ENCODE measurements at places on chromosomes 7 and 10. TPM values are rescaled to one million over a fixed set of nuclear protein-coding genes. Genes with fewer than 3 reads are reported as not detected.

- no peak for DNase-seq
Observed at GRCh38 chr7:45874408-45875131, 1.7 kb upstream of the CCDC201 start.

Gene OAT
- 16.9 TPM for total RNA-seq

- no peak for DNase-seq
Observed at GRCh38 chr10:119359025-119359424, 151.7 kb downstream of the GRK5 start.

GRCh38 chr7:21076574-21076973 lies 289.9 kb upstream of the SP8 start:
- no peak for DNase-seq

DNA sequence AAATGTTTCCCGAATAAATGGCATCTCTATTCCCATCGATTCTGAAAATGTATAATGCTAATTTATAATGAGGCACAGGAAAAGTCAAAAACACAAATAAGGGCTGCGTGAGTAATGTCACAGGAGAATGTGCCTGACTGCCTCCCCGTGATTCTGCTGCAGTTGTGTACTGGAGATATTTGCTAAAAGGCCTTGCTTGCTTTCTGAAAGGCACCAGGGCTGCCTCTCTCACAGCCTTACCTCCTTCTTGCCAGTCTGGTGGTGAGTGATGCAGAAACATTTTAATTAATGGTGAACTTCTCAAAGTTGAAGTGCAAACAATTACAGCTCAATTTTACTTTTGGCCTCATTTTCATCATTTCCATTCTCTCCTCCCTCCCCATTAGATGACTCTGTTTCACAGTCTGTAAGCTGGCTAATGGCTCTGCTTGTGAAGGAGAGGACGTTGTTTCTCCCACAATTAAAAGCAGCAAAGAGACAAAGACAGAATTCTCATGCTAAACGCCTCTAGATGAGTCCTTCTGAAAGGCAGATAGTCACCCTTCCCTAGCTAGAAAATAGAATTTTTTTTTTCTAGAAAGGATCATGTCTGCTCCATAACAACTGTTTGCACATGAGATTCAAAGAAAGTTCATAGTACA lies 377.6 kb downstream of the MDFIC start:
- DNase-seq = no peak

DNA sequence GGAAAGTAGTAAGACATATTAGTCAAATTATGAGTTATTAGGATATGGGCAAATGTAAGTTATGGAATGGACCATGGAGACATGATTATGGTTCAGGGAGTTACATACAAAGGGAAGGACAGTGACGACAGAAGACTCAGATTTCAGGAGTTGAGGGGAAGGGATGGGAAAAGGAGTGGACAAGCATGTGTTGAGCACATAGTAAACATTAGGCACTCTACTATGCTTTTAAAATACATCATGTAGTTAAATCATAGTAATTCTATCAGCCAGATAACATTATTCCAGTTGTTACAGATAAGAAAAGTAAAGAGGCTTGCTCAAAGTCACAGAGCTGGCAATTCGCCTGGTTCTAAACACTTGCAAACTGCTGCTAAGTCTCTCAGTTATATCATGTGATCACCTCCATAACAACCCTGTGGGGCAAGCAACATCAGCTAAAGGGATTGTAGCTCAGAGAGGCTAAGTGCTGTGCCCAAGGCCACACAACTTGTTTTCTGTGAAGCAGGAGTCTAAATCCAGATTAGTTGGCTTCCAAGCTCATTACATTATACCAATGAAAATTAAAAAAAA lies 115.2 kb upstream of the MDFIC start:
- DNase-seq = no peak

GRCh38 chr10:86765548-86765947 lies 9.1 kb downstream of the BMPR1A start:
- no peak for DNase-seq

DNA sequence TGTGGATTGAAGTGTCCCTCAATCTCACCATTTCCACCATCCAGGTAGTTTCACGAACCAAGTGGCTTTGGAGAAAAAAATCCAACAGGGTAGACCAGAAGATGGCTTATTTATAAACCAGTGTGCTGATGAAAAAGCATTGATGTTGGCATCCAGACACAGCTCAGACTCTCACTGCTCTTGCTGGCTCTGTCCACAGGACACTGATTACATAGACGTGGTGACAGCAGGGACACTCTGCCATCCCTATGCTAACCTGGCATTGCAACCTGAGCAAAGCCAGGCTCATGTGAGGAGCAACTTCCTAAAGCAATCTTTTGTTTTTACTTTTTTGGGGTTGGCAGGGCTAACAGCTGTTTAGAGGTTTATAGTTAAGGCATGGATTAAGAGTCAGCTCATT lies 130.6 kb upstream of the SVIL start:
- DNase-seq = no peak

- no peak for DNase-seq
Observed at GRCh38 chr7:33807779-33808482, 97.4 kb upstream of the BMPER start.

DNA sequence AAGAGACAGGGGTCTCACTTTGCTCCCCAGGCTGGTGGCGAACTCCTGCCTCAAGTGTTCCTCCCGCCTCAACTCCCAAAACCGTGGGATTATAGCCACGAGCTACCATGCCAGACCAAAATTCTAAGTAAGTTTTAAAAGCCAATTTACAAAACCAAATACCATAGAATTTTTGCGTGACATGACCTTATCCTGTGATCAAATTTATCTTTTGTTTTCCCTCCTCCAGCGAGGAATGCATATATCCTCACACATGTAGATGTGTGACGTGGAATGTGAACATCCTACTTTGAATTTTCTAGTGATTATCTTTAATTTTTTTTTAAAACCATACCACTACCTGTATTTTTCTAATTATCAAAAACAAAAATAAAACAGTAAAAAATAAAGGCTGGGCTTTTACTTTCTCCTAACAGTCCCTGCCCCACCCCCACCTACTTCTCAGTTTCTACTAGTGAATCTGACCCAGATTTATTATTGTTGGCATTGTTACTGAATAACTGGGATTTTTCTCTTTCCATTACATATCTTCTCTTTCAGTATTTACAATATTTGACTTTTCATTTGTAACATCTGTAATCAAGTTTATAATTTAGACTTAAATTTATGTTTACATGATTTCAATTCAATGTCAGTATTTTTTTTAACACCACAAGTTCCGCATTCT lies 26.0 kb downstream of the CYTH3 start:
- DNase-seq = no peak

Gene PON1
- not detected for total RNA-seq

GRCh38 chr7:153022475-153023193 lies 263.1 kb downstream of the ACTR3B start:
- DNase-seq = no peak

DNA sequence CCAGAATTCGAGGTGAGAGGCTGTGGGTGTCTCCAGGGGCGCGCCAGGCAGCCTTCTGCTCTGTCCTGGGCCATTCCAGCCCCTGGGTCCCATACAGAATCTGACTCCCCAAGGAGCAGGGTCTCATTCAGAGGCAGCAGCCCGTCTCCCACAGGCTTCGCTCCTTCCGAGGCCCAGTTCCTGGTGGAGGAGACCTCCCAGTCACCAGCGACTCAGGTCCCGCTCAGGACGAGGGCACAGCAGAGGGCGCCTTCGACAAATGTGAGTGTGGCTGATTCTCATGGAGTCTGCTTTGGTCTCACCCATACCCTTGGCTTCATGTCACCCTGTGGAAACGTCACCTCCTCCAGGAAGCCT lies 81.8 kb upstream of the GPR26 start:
- DNase-seq = no peak

Gene GHRHR
- total RNA-seq = not detected

Gene PAPOLB
- 0.07 TPM for total RNA-seq

DNA sequence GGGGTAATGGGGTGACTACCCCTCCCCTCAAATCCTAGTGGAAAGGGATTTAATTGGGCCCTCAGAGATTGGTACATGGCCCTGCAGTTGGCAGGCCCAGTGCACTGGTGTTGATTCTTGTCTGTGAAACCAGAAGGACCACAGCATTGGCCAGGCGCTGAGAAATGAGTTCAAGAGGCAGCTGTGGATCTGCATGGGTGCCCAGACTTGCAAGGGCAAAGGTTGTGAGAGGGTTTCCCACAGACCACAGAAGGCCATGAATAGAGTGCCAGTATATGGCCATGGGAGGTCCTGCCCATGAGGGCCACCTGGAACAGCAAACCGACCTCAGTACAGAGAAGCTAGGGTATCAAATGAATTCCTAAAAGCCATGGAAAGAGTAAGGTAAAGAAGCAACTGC lies 32.9 kb downstream of the TMEM168 start:
- no peak for DNase-seq

DNA sequence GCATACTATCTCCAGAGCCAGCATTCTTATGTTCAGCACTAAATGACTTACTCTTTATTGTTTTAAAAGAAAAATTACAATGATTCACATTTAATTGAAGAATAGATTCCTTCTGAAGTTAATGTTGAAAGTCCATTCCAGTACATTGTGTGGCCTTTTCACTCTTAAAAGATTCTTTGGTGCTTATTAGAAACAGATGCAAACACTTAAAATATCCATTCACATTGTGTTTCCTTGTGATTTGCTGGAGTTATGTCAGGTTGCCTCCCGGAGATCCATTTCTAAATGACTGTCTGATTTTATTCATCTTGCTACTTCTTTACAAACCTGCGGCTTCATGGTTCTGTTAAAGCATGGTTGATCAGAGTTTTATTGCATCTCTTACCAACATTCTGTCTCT lies 152.8 kb downstream of the FOXP2 start:
- no peak for DNase-seq

DNA sequence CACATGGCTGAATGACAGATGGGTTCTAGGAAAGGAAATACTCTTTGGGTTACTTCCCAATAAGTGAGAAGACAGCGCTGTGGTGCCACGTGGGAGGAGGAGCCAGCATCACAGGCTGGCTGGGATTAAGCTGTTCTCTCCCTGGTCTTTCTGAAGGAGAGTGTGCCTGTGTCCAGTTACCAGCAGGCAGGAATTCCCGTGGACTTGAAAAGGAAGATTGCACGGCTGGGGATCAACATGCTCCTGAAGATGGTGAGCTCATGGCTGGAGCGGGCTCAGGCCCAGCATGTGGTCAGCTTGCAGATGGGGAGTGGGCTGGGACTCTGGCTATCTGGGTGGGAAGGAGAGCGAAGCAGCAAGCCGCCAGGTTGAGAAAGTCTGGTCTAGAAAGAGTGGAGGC lies 8.1 kb downstream of the ADCK2 start:
- no peak for DNase-seq

Gene RGR
- not detected for total RNA-seq

Gene HTR5A
- not detected for total RNA-seq

Gene LIPJ
- total RNA-seq = 0.39 TPM

Gene CNPY1
- not detected for total RNA-seq

Gene SEMA4G
- 2.2 TPM for total RNA-seq

- no peak for DNase-seq
Observed at GRCh38 chr10:94216201-94216600, 146.5 kb downstream of the NOC3L start.

Gene LIPN
- not detected for total RNA-seq

- no peak for DNase-seq
Observed at GRCh38 chr10:93274419-93274818, 200.7 kb downstream of the CYP26A1 start.

DNA sequence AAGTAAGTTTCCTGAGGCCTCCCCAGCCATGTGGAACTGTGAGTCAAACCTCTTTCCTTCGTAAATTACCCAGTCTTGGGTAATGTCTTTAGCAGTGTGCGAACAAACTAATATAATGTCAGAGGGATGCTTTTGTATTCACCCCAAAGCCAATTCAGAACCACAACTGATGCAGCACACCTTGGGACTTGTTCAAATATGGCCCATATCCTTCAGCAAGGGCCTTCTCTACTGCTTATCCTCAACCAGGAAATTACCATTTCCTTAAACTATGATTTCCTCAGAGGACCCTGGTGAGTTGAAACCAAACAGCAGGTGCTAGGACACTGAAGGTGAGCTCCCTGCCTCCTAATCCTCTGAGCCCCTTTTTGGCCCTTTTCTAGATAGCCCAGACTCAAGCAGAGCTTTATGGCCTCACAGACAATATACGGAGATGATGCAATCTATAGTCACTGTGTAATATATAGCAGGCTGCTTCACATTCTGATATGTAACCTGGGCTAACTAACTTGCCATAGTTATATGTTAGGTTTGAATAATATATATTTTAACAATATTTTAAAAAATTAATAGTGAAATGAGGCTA lies 15.2 kb downstream of the SRI start:
- no peak for DNase-seq

DNA sequence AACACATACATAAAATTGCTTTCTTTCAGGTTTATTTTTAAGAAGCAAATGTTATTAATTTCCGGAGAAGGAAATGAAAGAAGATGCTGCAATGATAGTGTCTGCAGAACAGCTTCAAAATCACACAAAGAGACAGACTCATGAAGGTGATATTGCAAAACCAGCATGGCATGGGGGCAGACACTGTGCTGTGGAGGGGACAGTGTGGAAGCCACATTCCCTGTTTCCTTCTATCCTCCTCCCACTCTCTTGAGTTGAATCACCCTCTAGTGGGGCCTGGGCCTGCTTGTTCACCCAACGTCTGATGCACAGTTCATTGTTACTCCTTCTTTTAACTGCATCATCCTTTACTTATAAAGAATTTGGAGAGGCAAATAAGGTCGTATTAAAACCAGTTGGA lies 104.0 kb upstream of the INSIG1 start:
- no peak for DNase-seq

Gene COL26A1
- total RNA-seq = not detected

GRCh38 chr7:112021379-112022044 lies 184.7 kb downstream of the DOCK4 start:
- no peak for DNase-seq

- peak; percentile 62 for DNase-seq
Observed at GRCh38 chr7:134782121-134782623, 2.7 kb downstream of the CALD1 start.

- no peak for DNase-seq
Observed at GRCh38 chr10:28365840-28366239, 63.0 kb upstream of the MPP7 start.

- no peak for DNase-seq
Observed at GRCh38 chr7:135731-136645, 56.4 kb upstream of the FAM20C start.

DNA sequence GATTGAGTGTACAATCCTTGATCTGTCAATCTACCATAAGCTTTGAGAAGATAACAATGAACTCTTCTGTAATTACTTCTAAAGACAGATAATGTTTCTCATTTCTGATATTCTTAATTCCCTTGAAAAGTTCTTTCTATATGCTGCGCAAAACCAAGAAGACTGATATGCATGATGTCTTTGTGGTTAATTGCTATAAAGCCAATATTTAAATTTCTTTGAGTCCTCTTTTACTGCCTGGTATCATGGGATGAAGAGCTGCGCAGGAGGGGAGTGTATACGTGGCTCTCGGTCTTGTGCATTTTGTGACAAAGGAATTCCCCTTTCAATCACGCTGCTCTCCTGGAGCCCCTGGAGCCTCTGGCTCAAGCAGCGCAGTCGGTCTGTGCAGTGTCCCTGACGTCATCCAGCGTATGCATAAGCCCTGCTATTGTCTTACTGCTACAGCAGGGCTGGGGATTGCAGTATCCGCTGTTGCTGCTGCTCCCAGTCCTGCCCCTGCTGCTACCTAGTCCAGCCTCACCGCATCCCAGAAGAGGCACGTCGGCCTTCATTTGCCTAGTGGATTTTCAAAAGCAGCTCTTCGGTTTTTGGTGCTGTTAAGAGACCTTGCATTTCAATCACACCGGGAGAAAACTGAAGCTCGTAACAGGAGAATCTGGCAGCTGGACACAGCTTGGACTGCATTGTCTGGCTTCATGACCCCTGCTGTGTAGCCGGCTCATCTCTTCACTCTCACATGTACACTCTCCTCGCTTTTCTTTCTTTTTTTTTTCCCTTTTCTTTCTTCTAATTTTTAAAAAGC lies 66.7 kb downstream of the ST7 start:
- no peak for DNase-seq

- no peak for DNase-seq
Observed at GRCh38 chr10:69952069-69952800, 100.4 kb upstream of the MACROH2A2 start.

Gene ST8SIA6
- not detected for total RNA-seq
